Stimulated activated CD4-positive, alpha-beta T cell treated with anti-CD3 and anti-CD28 coated beads, Interleukin-2, amount 100 ng/mL, for 48 hours (primary cell): ENCODE measurements at places on chromosomes 16 and 17.

DNA sequence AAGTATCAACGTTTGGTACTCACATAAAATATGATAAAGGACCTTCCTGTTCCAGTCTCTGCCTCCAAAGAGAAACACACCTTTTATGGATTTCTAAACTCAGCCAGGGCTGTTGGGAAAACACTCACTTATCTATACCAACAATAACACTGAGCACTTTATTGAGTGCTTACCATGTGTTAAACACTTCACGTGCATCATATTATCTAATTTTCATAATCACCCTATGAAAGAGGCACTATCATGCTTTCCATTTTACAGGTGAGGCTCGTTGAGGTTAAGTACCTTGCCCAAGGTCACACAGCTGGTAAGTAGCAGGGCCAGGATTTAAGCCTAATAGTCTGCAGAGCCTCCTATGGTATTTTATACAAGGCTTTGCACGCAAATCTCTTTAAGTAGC is 251.5 kb upstream of the SOX9 start:
- DNase-seq = no peak

GRCh38 chr17:58322581-58323185 is 5.9 kb downstream of the TSPOAP1 start:
- no peak for DNase-seq

DNA sequence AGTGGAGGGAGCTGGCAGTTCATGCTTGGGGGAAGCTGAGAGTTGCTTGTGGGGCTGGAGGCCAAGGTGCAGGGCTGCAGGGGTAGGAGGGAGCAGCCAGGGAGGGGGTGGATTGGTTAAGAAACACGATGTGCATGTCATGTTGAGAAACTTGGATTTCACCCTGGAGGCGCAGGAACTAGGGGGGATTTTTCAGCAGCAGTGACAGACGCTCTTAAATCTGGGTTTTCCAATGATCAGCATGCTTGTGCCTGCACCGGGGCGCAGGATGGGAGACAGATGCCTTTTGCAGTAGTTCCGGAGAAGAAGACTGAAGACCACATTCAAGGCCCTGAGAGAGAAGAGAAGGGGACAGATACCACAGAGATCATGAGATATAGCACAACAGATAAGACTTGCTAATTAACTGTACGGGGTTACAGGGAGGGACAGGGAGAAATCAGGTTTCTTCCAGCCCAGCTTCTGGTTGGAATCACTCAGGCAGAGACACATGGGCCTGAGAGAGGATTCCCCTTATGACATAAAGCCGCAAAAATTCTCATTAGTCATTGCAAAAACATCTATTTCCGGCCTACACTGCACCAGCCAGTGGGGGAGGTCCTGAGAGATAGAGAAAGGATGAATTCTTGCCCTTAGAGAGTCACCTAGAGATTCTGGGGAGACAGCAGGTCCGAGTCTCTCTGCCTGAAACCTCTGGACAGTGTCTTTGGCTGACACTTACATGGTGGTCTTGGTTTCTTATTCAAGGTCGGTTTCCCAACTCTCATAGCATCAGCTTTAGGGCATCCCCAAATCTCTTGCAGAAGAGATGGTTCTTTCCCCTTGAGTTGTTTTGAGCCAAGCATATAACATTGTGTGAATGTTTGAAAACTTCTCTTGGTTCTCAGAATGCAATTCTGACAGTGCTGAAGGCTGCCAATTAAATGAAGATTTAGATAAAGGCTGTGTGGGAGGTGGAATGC is 27.1 kb downstream of the CDH13 start:
- DNase-seq = no peak

DNA sequence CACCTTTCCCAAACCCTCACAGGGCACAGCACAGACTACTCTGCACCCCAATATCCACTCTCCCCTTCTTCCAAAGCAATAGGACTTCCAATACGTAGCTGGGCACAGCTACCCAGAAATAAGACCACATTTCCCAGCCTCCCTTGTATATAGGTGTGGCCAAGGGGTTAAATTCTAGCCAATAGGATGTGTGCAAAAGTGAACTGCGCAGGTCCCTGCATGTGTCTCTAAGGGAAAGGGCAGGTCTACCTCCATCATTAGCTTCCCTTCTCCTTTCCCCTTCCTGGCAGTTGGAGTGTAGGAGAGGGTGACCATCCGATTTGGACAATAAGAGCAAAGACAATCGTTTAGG is 25.5 kb upstream of the SNN start:
- no peak for DNase-seq

DNA sequence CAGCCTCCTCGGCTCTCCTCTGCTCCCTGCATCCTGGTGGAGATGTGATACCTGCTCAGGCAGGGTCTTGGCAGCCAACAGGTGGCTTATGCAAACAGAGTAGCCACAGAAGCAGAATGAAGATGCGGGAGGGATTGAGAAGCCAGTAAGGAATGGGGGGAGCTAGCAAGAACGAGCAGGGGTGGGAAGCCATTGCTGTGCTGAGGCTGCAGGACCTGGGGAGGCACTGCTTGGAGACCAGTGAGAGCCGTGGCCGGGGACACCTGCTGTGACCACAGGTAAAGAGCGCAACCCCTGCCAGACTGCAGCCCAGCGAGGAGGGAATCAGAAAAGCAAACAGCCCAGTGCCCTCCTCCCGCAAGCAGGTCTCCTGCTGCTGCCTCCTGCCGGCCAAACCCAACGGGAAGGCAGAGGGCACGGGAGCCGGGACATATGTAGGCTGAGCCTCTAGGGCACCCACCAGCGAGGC is 14.7 kb downstream of the AIPL1 start:
- DNase-seq = peak; percentile 16

DNA sequence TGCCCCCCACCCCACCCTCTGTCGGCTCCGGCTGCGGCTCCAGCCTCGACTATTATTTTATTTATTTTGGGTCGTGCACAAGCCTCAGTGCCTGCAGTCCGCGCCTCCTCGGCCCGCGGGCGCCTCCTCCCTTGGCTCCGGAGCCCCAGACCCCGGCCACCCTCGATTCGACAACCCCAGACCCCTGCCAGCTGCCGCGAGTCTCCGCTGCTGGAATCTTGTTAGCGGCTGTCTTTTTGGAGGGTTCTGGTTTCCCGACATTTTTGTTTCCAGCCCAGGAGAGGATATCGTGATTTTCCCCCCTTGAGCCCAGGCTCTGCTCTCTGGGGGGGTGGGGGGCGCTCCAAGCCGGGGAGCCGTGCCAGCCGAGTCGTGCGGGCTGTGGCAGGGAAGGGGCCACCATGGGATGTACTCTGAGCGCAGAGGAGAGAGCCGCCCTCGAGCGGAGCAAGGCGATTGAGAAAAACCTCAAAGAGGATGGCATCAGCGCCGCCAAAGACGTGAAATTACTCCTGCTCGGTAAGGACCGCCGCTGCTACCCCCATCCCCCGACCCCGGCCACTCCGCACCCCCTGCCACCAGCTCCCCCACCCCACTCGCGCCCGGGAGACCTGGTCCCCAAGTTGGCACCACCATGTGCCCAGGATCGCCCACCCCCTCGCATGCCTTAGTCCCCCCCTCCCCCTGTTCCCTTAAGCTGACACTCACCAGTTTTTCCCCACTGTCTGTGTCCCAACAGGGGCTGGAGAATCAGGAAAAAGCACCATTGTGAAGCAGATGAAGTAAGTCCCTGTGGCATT is 746 bp downstream of the GNAO1 start:
- no peak for DNase-seq

GRCh38 chr17:14594690-14595089 is 293.8 kb downstream of the HS3ST3B1 start:
- DNase-seq = no peak

GRCh38 chr16:78684030-78684611 is 584.7 kb downstream of the WWOX start:
- no peak for DNase-seq

DNA sequence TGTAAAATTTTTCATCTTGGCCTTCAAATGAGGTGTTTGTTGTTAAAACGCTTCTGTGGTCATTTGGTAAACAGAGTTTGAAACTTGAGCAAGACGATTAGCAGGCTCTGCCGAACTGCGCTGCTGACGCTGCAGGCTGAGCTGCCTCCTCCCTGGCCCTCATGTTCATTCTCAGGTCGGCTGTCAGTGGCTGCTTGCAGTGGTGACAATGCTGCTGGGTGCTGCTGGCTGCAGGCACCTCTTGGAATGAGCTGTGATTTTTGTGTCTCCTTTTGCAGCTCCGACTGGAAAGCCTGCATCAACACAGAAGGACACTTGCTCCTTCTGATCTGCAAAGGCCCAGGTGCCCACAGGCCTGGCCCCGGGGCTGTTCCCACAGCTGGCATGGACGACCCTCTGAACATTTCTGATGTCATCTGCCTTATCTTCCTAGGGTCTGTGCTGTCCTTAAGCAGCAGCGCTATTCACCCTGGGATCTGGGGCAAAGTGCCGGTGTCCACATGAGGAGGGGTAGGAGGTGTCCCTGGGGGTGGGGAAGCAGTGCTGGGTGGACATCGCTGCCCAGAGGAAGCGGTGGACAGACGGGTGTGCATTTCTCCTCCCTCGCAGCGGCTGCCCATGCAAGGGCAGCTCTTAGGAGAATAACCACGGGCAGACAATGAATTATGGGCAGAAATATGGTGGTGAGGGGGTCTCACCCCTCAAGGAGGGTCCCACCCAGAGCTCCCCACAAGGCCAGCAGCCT is 23.1 kb upstream of the OSGIN1 start:
- no peak for DNase-seq
